GM23248 (cell line): ENCODE measurements at places on chromosomes 1 and 21. TPM values are rescaled to one million over a fixed set of nuclear protein-coding genes. Genes with fewer than 3 reads are reported as not detected.

The SYTL1 gene
- not detected in 2 replicates for total RNA-seq

The RAP1GAP gene
- 0.97 TPM in 1 of 2 replicates, not detected in the other for total RNA-seq

The OR2W3 gene
- not detected in 2 replicates for total RNA-seq

The DMRTA2 gene
- not detected in 2 replicates for total RNA-seq

The PSMD4 gene
- 130 and 164 TPM in 2 replicates for total RNA-seq

The SVBP gene
- total RNA-seq, result 12.5 and 16.8 TPM in 2 replicates

The SERINC2 gene
- total RNA-seq, result 34.4 and 50.9 TPM in 2 replicates

The KRTAP22-1 gene
- total RNA-seq, result not detected in 2 replicates

The HSD3B1 gene
- not detected in 2 replicates for total RNA-seq

The S100A3 gene
- 2.2 and 3.8 TPM in 2 replicates for total RNA-seq

The CCDC30 gene
- total RNA-seq, result 0.13 and 0.65 TPM in 2 replicates

The LRRC53 gene
- total RNA-seq, result not detected in 2 replicates

The FLAD1 gene
- total RNA-seq, result 15.6 and 21.3 TPM in 2 replicates

The SPATA45 gene
- total RNA-seq, result not detected in 2 replicates

The FCGR3A gene
- total RNA-seq, result not detected in 2 replicates

The UBE2U gene
- not detected in 2 replicates for total RNA-seq

The FMN2 gene
- 114 and 141 TPM in 2 replicates for total RNA-seq

The B3GALNT2 gene
- 28.1 and 28.3 TPM in 2 replicates for total RNA-seq

The KRTAP19-1 gene
- total RNA-seq, result not detected in 2 replicates

The FAM3B gene
- total RNA-seq, result not detected in 2 replicates

The TSSK3 gene
- total RNA-seq, result 0.22 TPM in 1 of 2 replicates, not detected in the other

The MAGI3 gene
- 6.4 and 7.2 TPM in 2 replicates for total RNA-seq

The PODN gene
- 54.0 and 54.8 TPM in 2 replicates for total RNA-seq

The IL10 gene
- not detected in 2 replicates for total RNA-seq

The COL16A1 gene
- total RNA-seq, result 234 and 247 TPM in 2 replicates

The CRABP2 gene
- total RNA-seq, result 23.3 and 38.8 TPM in 2 replicates

The VASH2 gene
- total RNA-seq, result not detected in 2 replicates

The BSND gene
- total RNA-seq, result not detected in 2 replicates
